Esophagus mucosa (tissue), 1 donor: ENCODE measurements at places on chromosomes 12 and 14. TPM values are rescaled to one million over a fixed set of nuclear protein-coding genes. Genes with fewer than 3 reads are reported as not detected.

GRCh38 chr14:89855961-89856656, 98.4 kb downstream of the EFCAB11 start:
- no peak for ATAC-seq

- ATAC-seq = no peak
These were observed 37.0 kb downstream of the TRAFD1 start for GRCh38 chr12:112162241-112162790.

DNA sequence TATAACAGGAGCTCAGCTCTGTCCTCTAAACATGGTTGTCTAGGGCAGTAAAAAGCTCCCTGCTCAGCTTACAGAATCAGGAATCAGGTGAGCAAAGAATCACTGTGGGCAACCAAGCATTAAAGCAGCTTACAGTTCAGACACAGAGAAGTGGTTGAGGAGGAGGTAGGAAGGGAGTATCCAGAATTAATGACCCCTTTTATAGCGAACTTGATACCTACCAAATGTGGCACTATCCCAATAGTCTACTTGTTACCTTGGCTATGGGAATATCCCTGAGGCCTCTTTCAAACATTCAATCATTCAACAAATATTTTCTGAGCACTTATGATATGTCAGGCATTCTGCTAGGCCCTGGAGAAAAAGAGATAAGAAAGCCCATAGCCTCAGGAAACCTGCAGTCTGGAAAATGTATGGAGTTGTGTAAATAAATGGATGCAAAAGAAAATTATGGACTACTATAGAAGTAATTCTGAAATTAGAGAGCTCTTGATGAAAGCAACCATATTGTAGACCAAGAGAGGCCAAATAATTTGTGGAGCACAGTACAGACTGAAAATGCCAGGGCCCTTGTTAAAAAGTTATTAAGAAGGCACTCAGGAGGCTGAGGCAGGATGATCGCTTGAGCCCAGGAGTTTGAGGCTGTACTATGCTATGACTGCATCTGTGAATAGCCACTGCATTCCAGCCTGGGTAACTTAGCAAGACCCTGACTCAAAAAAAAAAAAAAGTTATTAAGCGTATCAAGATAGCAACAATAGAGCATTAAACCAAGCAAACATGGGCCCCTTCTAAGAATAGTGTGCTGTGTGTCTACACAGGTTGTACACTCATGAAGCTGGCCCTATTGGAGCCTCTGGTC, 134.0 kb upstream of the CPSF6 start:
- no peak for ATAC-seq

DNA sequence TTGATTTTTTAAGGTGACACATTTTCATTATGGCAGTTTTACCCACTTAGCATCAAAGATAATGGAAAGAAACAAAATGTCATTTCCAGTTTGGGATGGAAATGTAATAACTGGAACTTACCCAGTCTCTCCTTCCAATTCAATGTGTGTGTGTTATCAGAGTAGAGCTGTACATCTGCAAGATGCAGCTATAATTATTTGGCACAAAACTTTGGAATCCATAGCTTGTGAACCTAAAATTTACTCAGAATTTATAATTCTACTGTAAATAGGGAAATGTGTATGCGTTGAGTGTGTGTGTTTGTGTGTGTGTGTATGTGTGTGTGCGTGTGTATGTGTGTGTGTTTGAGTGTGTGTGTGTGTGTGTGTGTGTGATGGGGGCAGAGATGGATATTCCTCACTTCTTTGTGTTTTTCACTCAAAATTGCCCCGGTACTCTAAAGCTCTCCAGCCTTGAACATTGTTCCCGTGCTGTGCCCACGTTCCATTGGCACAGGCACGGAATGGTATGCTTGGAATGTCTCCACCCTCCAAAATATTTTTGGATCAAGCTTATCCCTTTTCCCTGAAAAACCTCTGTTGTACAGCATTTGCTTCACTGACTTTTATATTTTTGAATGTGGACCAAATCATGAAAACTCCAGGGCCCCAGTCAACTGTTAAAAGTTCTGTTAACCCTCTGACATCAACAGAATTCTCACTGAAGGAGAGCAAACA, 150.2 kb upstream of the BMP4 start:
- no peak for ATAC-seq

DNA sequence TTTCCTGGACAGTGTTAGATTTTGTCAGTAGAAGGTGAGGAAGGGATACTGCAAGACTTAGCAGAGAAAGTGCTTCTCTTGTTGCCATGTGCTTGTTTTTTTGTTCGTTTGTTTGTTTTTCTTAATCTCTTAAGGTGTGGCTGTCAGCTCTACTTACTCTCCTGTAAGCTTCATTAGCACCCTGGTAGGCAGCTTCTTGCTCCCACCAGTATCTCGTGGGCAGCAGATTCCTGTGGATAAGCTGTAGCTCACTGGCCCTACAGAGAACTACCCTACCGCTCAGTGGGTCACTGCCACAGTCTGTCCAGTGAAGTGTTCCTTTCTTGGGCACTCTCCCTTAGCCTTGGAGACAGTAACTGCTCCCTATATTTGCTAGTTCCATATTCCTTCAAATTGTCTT, 30.1 kb downstream of the VRK1 start:
- peak; percentile 26 for ATAC-seq

DNA sequence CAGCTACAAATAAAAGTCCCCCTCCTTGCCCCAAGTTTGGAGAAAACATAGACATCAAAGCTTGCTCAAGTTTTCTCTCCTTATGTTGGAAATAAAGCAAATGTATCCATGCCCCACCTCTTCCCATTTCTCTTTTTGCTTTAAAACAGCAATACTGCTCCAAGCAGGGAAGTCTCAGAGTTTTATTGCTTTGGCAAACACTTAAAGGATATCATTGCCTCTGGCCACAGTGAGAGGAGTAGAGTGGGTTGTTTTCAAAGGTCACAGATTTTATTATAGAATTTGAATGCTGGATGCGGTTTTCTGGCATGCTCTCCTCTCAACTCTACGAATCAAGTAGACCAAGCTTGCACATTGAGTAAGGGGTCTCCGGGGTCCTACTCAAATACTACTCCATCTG, 149.7 kb downstream of the TTC7B start:
- no peak for ATAC-seq

DNA sequence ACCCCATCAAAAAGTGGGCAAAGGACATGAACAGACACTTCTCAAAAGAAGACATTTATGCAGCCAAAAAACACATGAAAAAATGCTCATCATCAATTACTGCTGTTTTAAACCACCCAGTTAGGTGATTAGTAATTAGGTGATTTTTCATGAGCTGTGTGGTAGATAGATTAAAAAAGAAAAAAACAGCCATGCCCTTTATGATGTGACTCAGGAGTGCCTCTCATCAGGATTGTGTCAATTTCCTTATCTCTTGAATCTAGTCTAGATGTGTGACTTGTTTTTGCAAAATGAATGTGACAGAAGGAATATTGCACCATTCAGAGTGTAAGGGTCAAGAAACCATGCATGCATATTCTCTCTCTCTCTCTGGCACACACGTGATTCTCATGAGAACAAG, 5.7 kb downstream of the OR10A7 start:
- ATAC-seq = no peak

GRCh38 chr14:23186913-23187654, 3.6 kb upstream of the SLC7A8 start:
- peak; percentile 66 for ATAC-seq

DNA sequence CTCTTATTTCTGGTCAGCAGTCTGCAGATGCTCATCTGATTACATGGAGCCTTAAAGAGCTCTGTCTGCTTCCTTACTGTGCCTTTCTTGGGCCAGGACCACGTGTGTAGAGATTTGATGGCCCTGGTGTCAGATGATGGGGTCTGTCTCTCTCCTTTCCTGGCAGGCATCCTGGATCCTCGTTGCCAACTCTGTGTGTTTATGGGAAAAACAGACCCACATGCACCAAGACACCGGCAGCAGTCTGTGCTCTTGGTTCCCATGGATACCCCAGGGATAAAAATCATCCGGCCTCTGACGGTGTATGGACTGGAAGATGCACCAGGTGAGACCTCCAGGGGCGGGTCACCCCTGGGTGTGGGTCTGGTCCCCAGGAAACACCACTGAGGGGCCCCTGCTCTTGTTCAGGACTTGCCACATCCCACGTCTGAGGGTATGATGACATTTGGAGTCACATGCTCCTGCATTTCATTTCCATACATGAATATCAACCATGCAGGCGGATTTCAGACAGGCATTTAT, 18.5 kb upstream of the ALDH2 start:
- ATAC-seq = no peak

DNA sequence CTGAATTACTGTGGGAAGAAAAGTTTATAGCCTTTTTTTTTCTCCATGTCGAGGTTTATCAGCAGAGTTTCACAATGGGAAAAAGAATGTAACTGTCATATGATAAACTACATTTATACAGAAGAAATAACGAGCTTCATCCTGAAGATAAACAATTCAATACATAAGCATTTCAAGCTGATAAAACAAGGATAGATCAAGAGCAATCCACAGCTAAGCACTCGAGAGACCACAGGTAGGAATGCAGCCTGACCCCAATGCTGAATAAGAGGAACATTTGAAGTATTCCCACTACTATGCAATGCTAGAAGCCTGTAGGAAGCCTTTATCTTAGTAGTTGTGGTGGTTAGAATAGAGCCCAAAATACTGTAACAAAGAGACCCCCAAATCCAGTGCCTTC, 32.6 kb upstream of the DAAM1 start:
- ATAC-seq = no peak

DNA sequence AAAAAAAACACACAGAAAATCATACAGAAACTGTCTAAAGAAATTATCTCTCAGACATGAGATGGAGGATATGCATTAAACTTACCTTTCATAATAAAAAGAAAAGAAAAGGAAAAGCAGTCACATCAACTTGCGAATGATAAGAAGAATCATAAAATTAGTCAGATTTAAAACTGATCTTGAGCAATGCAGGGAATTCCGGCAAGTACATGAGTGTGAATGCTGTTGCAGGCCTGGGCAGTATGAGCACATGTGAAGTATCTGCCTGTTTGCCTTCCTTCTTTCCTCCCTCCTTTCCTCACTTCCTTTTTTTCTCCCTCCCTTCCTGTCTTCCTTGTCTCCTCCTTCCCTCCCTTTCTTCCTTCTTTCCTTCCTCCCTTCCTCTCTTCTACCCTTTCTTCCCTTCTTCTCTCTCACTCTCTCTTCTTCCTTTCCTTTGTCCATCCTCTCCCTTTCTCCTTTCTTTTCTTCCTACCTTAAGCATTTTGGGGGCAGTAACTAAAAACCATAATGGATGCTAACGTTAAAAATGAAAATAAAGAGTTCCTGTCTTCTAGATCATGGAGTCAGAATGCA, 38.5 kb upstream of the SLC6A15 start:
- ATAC-seq = no peak

DNA sequence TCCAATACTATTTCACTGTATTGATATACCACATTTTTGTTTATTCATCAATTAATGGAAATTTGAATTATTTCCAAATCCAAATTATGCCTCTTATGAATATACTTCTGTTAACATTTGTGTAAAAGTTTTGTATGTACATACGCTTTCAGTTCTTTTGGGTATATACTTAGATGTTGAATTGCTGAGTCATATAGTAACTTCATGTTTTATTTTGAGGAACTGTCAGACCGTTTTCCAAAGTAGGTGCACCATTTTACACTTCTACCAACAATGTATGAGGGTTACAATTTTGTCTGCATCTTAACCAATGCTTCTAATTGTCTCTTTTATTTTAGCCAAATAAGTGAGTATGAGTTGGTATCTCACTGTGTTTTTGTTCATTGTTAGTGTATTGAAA, 10.2 kb upstream of the CCER1 start:
- no peak for ATAC-seq

- no peak for ATAC-seq
These were observed 552.1 kb upstream of the FBXO33 start for GRCh38 chr14:39984323-39984722.

DNA sequence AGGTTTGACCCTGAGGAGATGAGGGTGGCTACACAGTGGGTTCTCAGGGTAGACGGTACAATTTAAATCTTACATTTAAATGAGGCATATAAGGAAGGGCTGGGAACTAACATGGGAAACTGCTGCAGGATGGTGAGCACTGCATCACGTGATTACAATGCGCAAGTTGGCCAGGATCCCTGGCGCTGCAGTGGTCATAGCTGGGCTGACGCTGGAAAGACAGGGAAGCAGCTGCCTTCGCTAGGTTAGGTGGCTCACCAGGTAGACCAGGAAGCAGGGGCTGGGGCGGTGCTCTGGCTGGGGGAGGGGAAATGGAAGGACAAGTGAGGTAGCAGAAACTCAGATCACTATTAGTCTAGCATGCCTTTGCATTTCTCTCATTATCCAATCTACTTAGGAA, 149.9 kb downstream of the FOXN3 start:
- no peak for ATAC-seq

DNA sequence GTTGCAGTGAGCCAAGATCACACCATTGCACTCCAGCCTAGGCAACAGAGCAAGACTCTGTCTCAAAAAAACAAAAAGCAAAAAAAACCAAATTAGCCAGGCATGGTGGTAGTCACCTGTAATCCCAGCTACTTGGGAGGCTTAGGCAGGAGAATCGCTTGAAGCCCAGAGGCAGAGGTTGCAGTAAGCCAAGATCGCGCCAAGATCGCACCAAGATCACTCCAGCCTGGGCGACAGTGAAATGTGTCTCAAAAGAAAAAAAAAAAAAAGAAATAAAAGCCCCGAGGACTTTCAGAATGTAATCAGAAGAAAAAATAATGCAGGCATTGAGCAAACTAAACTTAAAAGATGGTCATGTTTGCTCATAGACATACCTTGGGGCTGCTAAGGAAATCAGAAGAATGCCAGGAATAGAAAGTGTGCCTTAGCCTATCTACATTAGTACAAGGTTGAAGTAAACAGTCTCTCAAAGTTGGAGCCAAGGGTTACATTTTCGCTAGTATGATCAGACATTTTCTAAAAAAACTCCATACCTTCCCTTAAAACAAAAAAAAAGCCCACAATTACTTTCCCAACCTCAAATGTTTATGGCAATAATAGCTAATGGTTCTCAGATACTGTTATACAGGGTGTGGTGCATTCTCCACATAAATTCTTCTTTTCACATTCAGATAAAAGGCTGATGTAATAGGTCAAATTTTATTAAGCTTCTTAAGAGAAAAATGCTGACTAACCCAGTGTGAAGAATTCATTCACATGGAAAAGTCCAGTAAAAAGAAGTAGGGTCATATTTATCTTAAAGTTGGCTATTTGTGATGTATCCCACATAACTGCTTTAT, 15.8 kb downstream of the DTD2 start:
- ATAC-seq = no peak

DNA sequence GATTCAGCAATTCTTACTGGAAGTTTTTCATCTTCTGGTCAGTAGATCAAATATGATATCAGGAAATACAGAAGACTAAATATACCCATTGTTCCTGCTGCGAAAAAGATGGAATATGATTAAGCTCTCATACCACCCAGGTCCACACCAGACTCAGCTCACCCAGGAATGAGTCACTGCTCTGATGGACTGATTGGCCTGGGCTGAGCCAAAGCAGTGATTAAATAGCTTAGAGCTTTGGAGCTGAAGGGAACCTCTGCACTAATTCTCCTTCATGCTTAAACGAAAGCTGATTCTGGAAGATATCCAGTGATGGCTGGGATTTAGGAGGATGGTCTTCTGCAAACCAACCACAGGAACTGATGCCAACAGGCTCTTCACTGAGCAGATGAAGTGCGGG, 62.0 kb upstream of the SYT1 start:
- no peak for ATAC-seq

PLEKHG7 gene
- total RNA-seq = 0.28 TPM

REP15 gene
- total RNA-seq = 0.40 TPM

FRS2 gene
- total RNA-seq = 15.4 TPM

FGFR1OP2 gene
- total RNA-seq = 20.3 TPM

DNAH10 gene
- total RNA-seq = 0.12 TPM

KLHL33 gene
- total RNA-seq = 0.04 TPM

OR10A7 gene
- not detected for total RNA-seq

TMEM106C gene
- total RNA-seq = 45.4 TPM

ZCRB1 gene
- total RNA-seq = 36.3 TPM
